Stimulated activated CD4-positive, alpha-beta T cell treated with anti-CD3 and anti-CD28 coated beads, Interleukin-1b, Interleukin-23, amount 100 ng/mL, for 1 hour (primary cell): ENCODE measurements at places on chromosomes 2 and 18.

DNA sequence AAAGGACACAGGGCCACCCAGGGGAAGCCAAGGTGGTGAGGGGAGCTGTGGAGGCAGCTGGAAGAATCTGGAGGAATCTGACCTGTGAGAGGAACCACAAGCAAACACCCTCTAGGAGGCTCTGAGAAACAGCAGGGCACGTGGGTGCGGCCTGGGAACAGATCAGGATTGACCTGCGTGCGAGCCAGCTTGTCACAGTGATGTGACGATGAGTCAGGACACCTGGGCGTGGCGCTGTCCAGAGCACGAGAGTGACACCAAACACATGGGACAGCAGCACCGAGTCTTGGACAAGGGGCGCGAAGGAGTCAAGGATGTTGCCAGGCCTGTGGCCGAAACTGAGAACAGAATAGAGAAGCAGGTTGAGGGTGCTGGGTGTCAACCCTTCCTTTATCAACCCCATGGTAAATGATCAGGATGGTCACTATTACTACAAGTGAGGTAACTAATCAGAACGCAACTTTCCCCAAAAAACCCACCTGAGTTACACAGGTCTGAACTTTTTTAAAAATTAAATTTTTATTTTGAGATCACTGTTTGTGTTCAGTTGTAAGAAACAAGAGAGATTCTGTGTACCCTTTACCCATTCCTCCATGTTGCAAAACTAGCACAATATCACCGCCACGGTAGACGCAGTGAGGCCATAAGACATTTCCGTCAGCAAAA, 637 bp upstream of the SFT2D3 start:
- DNase-seq, result no peak

- DNase-seq, result no peak
These were observed 254.6 kb upstream of the RBBP8 start for GRCh38 chr18:22678486-22678885.

DNA sequence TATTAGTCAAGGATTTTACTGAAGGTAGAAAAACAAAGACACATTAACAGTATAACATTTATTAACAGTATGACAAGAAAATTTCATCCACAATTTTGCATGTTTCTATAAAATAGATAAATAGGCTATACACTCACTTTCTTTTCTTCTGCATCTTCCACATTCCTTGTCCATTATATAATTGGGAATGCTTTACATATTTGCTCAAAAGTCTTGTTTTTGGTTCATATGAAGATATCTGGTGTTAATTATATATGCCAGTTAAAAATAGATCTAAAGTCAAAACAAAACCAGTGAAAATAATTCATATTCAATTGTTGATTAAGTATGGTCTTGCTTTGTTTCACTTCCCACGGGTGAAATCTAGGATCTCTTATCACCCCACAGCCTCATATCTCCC, 53.4 kb downstream of the SERPINB7 start:
- DNase-seq, result no peak

DNA sequence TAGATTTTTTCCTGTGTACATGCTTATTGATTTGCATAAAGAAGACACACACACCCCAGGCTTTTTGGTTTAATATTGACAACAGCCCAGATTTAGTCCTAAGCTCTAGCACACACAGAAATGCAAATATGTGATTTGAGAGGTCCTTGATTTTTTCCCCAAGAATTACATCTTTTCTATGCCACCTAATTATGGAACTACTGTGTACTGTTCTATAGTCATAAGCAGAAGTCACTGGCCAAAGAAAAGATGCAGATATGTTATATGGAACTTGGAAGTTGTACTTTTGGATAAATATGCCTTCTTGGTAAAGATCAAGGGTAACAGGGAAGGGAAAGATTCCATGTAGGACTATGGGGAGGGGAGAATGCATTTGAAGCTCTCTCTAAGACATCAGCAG, 105.6 kb downstream of the SETBP1 start:
- DNase-seq, result no peak

DNA sequence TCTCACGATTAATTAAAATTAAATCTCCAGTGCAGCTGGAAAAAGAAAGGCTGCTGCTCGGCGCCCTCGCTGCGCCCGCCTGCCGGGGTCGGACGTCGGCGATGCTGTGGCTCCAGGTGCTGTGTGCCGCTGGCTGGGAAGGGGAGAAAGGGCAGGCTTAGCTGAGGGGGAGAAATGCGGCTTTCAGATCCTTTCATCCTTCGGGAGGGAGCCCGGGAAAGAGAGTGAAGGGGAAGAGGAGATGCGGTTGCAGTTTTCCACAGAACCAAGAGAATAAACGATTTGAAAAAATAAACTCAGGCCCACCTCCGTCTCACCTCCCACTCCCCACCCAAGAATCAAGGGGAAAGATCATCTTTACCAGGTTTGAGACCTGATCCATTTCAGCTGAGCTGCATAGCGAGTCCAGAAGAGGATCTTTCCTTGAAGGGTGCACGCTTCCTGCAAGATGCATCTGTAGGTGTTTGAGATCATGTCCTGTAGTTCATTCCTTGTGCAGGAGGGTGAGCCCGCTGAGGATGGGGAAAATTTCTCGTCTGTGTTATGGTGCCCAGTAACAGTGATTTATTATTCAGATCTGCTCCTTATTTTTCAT, 495 bp downstream of the TMEM169 start:
- DNase-seq, result no peak
